ENCODE measurements at places on chromosomes 7 and 10. TPM values are rescaled to one million over a fixed set of nuclear protein-coding genes. Genes with fewer than 3 reads are reported as not detected.

DNA sequence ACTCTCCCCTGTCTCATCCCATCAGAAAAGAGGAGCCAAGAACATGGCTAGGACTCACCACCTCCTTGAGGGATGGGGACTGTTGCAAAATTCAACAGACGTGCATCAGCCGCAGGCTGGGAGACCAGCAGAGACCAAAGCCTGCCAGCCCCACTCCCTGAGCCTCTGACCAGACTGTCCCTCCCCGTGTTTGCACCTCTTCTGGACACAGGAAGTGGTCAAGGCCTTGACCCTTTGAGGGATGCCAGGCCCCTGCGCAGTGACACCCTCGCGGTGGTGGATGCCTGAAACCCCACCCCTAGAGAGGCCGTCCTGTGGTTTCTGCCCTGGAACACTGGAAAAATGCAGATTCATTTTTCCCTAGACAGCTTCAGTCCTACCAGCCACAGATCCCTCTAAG, 128.4 kb upstream of the TCF7L2 start:
- DNase-seq, result no peak

DNA sequence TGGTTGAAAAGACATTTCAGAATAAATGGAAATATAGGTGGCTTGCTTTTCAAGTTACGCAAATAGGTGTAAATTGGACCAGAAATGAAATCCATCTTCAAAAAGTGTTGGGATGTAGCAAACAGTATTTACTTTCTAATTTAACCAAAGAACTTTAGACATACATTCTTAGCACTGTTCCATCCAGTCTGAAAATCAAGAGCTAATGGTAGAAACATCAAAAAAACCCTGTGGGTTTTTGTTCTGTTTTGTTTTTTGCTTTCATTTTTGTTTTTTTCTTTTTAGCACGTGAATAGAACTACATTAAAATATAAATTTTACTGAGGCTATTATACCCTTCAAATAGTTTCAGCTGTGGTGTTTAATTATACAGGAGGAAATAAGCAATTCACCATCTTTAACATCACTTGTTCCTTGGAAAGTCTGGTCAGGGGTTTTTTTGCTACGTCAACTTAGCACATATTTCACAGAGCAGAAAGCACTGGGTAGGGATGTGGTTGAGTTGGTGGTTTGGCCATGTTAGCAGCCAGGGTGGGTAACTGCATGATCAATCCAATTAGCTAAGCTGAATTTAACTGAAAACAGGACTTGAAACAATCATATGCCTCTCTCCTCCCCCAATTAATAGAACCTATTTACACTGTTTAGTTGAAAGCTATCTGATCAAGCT, 275.4 kb upstream of the PFKP start:
- no peak for DNase-seq

GPR146 gene
- polyA plus RNA-seq, result 13.3 TPM

- DNase-seq, result no peak
Observed at GRCh38 chr10:93826355-93826754, 67.4 kb upstream of the SLC35G1 start.

PNLIPRP2 gene
- 0.20 TPM for polyA plus RNA-seq

GRCh38 chr10:4189281-4189680, 404.3 kb upstream of the KLF6 start:
- DNase-seq, result no peak

GRCh38 chr10:78353636-78354035, 320.0 kb downstream of the RPS24 start:
- DNase-seq, result no peak

DNA sequence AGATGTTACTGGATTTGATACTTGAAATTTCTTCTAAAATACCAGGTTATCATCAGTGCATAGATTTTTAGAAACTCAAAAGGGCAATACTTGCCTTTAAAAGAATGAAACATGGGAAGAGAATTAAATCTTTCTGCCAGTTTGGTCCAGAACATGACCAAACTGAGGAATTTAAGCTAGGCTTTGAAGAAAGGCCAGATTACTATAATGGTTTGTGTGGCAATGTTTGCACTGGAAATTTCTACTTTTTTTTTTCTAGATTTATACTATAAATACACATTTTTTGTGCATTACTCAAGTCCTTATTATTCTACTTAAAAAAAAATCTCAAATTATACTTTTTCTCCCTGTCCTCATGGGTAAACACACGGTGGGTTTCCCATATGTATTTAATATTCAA, 9.2 kb downstream of the MKX start:
- no peak for DNase-seq

CTAGE4 gene
- polyA plus RNA-seq, result 0.03 TPM

DNA sequence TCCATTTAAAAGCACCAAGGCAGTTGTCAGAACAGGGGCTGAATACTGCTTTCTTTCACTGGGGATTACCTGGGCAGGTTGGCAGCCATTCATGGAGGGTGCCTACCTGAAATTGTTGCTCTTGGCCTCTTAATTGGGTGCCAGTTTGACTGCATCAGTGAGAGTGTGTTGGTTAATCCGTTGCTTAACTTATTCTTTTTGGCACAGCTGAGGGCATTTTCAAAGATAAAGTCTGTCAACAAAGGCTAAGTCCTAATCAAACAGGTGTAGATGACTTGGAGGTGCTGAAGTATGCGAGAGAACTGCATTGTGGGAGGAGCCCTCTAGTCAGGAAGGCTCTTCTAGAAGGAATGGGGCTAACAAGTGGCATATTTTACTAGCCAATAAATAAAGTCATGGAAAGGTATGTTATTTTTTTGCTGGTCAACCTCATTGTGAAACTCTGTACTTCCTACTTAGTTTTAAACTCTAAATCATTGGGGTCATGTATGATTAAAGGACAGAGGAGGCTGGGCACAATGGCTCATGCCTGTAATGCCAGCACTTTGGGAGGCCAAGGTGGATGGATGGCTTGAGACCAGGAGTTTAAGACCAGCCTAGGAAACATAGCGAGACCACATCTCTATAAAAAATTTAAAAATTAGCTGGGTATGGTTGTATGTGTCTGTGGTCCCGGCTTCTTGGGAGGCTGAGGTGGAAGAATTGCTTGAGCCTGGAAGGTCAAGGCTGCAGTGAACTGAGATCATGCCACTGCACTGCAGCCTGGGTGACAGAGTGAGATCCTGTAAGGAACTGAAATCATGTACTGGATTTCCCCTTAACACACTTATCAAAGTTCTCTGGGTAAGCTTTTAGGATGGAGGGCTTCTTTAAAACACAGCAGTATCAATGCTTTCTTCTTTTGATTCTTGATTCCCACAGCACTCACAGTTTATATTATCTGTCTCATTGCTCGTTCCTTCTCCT, 134.1 kb downstream of the LRMDA start:
- no peak for DNase-seq

GRCh38 chr7:24336461-24336860, 52.5 kb downstream of the NPY start:
- DNase-seq, result no peak

DNA sequence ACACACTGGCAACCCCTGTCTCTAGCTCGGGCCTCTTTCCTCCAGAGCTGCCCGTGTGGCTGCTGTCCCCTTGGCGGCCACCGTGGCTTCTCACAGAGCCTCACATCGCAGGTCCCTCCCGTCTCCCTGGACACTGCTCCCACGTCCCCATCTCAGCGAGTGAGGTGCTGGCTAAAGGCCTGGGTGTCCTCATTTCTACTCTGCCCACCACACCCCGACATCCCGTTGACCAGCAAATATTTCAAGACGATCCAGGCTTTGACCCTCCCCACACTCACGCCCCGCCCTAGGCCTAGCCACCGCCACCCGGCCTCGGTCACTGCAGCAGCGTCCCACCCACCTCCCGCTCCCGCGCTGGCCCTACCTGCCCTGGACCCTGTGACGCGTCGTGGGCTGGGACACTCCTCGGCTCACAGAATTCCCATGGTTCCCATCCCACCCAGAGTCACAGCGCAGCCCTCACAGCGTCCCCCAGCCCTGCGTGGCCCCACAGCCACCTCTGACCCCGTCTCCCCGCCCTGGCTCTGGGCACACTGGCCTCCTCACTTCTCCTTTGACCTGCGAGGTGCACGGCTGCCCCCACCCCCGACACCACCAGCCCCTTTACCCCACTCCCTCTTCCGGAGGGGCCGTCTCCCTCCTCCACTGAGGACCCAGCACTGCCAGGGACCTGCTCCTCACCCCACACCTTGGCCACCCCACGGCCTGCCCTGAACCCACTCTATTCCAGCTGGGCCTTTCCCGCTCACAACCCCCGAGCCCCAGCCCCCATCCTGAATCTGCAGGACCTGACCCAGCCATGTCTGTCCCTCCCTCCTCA, 6.9 kb downstream of the ADAP1 start:
- DNase-seq, result no peak

DNA sequence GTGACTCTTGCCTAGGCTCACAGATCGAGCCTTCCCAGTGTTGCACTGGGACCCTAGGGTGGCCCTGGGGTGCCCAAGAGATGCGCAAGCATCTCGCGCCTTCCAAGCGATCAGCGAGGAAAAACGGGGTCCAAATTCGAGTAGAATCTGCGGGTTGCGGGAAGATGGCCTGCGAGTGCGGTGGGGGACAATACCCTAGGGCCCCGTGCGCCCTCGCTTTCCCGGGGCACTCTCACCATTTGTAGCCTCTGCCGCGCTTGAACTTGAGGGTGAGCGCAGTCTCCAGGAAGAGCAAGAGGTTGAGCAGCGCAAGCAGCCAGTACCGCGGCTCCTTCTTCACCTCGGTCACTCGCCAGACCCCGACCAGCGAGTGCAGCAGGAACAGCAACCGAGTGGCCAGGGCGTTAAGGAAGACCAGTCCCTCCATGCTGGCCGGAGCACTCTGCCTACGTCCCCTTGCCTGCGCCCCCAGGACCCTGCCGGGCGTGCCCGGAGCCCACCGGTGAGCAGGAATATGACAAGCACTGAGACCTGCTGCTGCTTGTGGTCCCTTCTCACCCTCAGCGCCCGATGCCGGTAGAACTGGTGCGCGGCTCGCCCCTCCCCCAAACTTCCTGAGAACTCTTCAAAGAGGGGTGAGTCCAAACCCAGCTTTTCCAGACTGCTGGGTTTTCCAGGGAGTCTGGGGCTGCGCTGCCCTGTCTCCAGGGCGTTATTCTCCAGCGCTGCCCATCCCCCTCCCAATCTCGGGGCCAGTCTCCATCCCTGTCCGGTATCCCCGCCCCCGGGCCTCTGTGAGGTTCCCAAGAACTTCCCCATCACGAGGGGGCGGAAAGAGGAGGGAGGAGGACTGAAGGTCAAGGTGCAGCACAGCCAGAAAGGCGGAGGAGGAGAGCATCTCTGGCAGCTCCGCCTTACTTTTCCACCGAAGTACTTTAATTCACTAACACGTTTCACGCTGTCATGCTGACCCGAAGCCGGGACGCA, at the start of gene TMEM26:
Gene TMEM26 (minus strand): TSS at position 727 of the 987 bp plus-strand sequence. CDS start 300 bp downstream, at position 427.
- peak; percentile 38 for DNase-seq

- DNase-seq, result no peak
Observed at GRCh38 chr7:140391634-140392033, 6.7 kb downstream of the SLC37A3 start.

DNA sequence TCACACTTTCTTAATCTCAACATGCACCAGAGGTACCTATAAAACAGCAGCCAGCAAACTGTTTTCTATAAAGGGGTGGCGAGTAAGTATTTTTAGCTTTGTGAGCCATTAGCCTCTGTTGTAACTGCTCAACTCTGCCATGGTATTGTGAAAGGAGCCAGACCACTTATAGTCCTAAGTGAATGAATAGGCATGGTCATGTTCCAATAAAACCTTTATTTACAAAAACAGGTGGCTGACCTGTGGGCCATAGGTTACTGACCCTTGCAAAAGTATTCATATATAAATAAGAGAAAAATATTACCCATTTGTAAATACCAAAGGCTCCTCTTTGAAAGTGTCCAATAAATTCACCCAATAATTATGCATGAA, 50.3 kb downstream of the ICA1 start:
- DNase-seq, result no peak

GRM3 gene
- polyA plus RNA-seq, result 0.01 TPM

DNA sequence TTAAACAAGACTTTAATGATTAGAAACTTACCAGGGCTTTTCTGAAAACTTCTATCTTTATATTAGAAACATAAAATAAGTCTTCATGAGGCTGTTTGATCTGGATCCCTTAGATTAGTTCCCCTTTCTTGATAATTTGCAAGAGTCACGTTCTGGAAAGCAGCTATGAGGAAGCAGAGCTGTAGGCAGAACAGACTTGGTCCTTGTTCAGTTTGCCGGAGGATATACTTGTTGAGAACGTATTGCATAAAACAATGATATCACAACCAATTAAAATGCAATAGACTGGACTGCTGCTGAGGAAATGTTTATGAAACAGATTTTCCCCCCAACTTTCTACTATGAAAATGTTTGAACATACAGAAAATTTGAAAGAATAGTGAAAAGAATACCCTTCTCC, 2.8 kb downstream of the SAMD9L start:
- no peak for DNase-seq

ITGB1 gene
- 828 TPM for polyA plus RNA-seq

DNA sequence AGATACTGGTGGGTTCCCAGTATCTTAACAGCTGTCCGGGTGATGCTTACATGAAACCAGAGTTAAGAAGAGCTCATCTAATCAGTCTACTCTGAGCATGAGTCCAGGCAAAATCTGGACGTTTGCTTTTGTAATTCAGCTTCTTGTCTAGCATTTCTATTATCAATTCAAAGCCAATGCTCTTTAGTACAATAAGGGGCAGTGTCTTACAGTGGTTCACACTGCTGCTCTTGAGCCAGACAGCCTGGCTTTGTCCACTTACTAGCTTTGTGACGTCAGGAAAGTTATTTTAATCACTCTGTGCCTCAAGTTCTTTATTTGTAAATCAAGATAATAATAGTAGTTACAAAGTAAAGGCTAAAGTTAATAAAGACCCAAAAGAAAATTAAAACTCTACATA, 227.3 kb upstream of the TCF7L2 start:
- DNase-seq, result no peak

DNA sequence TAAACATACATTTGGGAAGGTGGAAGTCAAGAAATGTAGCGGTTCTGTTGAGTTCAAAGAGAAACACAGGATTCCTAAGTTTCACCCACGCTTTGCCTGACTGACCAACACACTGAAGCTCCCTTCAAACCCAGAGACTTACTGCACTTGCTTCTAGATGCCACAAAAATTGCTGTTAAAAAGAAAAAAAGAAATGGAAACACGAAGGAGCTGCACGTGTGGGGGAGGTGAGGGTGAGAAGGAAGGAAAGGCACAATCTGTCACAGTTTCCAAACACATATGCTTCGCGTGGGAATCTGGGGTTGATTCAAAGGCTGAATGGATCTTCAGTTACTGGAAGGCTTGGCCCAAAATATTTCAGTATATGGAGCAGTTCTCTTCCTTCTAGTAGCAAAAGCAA, 495.6 kb downstream of the DNAJB6 start:
- DNase-seq, result no peak

ZNF679 gene
- not detected for polyA plus RNA-seq

DNA sequence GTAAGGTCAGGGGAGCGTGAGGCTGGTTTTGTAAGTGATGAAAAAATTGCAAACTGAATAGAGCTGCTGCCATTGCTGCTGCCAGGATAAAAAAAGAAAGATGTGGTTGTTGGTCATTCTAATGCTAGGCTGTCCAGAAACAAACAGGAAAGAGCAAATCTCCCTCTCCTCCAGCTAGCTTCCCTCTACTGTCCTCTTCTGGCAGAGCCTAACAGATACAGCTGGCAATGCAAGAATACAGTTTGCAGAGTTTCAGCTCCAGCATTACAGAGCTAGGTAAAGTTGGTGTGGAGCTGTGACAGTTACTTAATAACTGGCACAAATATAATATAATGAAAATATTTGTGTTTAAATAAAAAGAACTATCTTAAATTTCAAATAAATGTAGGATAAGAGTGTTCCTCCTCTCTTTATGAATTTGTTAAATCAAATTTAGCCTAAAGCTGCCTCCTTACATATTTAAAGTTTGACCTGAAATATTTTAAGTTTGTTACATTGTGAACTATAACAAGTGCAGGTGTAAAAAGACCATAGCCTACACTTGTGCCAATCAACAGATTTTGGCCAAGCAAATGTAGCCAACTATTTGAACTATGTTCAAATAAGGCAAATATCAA, 407.7 kb downstream of the SH2D4B start:
- DNase-seq, result no peak

OR2A7 gene
- 0.13 TPM for polyA plus RNA-seq

Measured in heart right ventricle (tissue), 16 donors.